ENCODE measurements at places on chromosomes 11 and 22.

DNA sequence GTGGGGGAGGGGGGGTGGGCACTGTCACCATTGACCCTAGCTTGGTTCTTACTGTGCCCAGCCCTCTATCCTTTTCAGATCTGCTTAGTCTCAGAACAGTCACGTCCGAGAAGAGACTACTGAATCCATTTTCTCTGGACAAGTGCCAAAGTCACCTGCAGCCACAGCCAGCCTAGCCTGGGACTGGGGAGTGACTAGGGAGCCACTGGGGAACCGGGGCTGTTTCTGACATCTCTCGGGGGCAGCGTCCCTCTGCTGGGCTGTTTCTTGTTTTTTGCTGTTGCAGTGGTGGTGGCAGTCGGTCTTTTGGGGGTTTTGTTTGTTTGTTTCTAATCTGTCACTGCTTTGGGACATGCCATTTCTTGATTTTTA is 8.7 kb downstream of the SLC37A2 start:
- DNase-seq, result no peak

GRCh38 chr11:30107899-30108298 is 91.1 kb upstream of the KCNA4 start:
- no peak for DNase-seq

GRCh38 chr11:132977241-132977640 is 555.1 kb downstream of the OPCML start:
- no peak for DNase-seq

GRCh38 chr11:39780131-39780530 is 1679.3 kb downstream of the LRRC4C start:
- DNase-seq, result no peak

DNA sequence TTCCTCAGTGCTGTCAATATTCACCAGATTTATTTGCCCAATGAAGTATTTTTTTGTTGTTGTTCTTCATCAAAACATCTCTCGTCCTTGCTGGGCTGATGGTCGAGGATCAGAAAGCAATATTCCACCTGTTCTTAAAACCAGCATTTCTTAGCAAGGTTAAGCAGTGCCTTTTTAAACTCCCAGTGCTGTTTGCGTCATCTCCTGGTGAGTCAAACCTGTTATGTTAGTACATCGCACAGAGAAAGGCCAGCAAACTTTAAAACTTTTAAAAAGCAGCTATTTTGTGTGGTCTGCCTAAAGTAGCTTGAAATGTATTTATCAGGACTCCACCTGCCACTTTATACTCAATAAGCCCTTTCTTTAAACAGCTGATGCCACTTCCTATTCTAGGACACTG is 802.0 kb downstream of the KCNA4 start:
- DNase-seq, result no peak

DNA sequence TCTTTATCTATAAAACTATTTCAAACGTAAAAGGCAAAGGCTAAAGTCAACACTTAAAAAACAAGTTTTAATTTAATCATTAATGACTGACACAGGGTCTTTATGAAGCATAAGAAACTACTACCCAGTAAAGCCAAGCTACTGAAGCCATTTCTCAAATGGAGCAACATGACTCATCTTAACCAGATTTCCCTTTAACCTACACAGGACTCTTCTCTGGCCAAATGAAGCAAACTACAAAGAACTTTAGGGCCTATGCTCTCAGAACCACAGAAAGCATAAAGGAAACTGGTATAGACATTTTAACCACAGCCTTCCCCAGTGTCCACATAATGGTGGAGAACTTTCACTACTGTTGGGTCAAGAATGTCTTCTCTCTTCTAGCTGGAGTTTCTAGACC is 34.7 kb downstream of the ALG9 start:
- DNase-seq, result no peak

GRCh38 chr22:44351685-44352377 is 39.1 kb upstream of the SHISAL1 start:
- DNase-seq, result no peak

DNA sequence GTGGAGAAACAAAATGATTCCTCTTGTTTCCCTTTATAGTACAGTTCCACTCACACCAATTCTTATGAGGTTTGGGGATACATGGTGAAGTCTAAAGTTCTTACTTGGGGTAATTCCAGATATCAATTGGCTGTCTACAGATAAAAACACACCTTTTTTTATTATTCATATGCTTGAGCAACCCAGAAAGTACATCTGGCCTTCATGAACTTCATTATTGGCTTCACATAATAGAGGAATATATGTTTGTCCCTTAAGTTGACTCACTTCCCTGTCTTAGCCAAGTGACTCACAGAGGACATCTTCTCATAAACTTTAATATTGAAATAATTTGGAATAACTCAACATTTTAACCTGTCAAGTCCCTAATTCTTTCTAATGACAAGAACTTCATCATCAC is 36.3 kb upstream of the SOX6 start:
- no peak for DNase-seq

- DNase-seq, result no peak
Measured at GRCh38 chr22:19455033-19455432, 7.5 kb upstream of the C22orf39 start.

- no peak for DNase-seq
Measured at GRCh38 chr11:70352100-70352499, 46.2 kb upstream of the CTTN start.

- DNase-seq, result no peak
Measured at GRCh38 chr11:117484156-117484555, 156.5 kb downstream of the CEP164 start.

DNA sequence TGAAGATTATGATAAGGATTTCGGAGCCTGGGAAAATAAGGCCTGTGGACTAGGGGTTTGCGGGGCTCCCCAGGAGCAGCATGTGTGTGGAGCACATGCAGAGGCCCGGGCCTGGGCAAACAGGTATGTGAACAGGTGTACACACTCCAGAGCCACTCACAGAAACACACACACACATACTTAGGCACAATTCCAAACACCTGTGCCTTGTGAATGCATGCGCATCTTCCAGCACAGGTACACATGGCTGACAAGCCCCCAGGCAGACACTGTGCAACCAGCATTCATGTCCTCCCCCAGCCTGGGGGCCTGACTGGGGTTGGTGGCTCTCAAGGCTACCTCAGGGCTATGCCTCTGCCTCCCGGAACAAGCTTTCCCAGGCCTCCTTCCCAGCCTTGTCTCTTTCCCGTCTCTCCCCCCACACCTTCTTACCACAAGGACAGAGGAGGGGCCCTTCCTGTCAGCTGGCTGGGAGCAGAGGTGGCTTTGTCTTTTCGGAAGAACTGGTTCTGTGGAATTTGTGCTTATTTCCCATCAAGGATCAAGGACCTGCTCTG is 2.6 kb upstream of the P2RY6 start:
- no peak for DNase-seq

Data from globus pallidus (tissue), 1 donor.